Activated CD4-positive, alpha-beta T cell treated with anti-CD3 and anti-CD28 coated beads for 48 hours (primary cell): ENCODE measurements at places on chromosomes 12 and 14.

- no peak for DNase-seq
Measured at GRCh38 chr14:75879031-75879430, 102.8 kb downstream of the TGFB3 start.

DNA sequence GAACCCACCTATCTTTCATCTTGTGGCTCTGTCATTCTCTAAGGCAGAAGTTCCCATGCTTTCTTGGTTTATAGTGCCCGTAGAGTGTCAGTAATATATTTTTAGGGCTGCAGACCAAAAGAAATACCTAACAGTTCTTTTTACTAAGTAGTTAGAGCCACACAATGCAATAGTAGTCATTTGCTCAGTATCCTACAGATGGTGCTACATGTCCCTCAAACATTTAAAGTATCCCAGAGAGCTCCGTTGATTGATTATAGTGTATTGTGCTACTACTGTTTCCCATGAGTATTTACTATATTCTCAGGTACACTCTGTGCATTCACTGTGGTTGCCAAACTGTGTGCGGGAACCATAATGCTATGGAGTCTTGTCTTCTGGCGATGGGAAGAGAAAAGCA lies 4.7 kb upstream of the PLBD1 start:
- no peak for DNase-seq

DNA sequence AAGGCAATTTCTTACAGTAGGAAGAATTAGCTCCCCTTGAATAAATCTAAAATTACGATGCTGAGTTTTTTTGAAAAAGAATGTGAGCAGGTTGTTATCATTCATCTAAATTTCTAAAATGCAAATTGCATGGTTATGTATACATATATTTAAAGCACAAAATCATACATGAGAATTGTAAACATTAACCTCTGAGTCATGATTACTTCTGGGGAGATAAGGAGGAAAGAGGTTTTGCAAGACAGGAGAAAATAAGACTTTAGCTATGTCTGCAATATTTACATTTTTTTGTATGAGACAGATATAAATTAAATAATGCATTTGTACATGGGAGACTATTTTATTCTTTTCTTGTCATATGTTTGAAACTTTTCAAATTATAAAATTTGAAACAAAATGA lies 72.2 kb downstream of the TSPAN8 start:
- DNase-seq: no peak

DNA sequence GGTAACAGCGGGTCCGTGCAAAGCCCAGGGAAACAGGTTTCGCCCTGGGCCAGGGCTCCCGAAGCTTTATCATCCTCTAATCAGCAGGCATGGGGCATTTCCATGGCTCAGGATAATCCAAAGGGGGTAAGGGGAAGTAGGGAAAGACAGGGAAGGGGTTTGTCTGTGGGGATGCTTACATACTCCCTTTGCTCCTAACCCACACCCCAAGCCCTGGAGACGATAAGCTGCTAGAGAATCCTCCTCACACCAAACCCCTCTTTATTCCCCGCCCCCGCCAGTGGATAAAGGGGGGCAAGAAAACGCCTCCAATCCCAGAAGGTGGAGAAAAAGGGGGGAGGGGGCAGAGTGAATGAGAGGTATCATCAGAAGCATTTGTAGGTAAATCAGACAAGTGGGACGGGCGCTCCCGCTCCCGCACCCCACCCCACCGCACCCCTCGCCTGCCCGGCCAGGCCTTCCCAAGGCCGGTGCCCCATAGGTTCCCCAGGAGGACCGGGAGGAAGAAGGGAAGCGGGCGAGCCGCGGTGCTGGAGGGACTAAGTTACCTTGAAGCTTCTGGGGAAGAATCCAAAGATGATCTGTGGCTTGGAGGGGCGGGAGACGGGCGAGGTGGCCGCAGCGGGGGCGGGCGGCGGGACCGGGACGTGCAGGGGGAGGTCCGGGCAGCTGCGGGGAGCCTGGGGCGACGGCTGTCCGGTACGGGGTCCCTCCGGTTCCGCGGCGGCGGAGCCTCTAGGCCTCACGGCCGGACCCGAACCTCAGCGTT lies 762 bp downstream of the PPP2R5E start:
- peak; percentile 15 for DNase-seq

DNA sequence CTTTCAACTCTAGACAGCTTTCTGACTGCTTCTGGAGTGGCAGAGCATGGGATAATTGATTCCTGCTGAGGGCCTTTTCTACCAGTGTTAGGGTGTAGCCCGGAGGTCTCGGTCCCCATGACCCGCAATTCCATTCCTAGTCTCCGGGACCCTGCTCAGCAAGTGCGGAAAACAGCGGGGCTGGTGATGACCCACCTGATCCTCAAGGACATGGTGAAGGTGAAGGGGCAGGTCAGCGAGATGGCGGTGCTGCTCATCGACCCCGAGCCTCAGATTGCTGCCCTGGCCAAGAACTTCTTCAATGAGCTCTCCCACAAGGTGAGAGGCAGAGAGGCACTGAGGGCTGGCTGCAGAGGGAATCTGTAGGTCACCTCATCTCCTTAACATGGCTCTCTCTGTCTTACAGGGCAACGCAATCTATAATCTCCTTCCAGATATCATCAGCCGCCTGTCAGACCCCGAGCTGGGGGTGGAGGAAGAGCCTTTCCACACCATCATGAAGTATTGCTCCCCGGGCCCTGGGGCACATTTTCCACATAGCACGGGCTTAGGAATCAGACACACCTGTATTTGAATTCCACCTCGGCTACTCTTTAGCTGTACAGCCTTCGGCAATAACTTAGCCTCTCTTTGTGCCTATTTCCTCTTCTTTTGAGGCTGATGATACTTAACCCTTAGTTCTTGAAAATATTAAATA lies 5.6 kb upstream of the GAPDH start:
- DNase-seq: no peak

GRCh38 chr12:7096979-7097378 lies 4.7 kb upstream of the C1R start:
- DNase-seq: no peak

DNA sequence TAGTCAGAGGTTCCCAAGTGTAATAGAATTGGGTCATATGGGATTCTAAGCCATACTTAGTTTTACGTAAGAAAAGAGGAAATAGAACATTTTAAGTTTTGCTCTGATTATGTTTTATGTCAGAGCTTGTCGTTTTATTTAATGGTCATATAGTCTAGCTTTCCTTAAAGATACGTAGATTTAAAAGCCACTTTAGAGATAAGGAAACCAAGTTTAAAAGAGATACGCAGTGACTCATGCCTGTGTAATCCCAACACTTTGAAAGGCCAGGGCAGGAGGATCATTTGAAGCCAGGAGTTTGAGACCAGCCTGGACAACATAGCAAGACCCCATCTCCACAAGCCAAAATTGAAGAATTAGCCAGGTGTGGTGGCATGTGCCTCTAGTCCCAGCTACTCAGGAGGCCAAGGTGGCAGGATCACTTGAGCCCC lies 19.5 kb downstream of the MAPK1IP1L start:
- no peak for DNase-seq

- DNase-seq: no peak
Measured at GRCh38 chr12:115914122-115914521, 363.4 kb downstream of the MED13L start.

DNA sequence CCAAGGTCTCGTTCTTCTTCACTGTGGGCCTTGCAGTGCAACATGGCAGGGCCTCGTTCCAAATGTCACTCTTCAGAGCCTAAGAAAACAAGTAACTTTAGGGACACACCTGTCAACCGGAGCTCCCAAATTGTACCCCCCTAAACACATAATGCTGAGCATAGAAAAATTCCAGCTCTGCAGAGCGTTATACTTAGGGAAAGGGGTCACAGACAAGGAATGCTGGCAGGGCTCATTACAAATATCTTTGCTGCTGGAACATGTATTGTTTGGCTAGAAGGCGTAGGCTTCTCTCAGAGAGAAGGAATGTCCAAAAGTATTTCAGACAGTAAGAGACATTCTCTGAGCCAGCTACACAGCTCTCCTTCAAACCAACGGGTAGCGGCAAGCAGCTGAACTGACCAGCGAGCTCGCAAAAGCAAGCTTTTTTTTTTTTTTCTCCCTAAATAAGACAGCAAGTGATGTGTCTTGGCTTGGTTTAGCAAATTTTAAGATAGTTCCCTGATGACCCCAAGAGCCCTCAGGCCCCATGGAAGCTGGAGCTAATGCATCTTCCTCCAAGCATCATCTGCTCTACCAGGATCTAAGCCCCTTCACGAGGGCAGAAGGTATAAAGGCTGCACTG lies 24.5 kb downstream of the SSH1 start:
- DNase-seq: no peak

DNA sequence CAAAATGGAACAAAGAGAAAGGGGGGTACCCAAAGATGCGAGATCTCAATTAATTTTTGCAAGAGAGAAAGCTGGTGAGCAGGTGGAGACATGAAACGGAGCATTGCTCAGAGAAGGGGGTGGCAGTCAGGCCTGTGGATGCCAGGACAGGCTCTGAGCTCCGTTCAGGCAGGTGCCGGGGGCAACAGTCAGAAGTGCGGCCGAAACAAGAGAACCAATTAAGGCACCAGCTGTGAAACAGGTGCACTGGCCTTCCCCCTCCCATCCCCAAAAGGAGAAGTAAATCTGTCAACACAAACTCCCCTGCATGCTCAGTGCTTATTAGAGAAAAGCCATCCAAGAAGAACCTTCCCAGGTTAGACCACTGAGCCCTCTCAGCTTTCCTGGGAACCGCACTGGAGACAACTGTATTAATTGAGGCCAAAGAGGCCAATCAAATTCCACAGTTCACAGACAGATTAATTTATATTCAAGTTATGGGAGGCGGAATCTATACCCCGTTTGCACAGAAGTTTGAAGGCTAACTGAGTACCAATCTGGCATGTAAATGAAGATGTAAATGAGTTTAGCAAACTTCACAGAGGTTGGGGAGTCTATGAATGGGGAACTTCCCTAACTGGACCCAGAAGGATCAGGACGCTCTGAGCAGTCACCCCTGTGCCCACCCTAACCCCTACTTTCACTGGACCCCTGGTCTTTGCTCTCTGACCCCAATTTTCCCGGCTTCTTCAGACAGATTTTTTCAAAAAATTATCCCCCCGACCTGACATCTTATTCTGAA lies 20.9 kb downstream of the OAS2 start:
- DNase-seq: no peak

DNA sequence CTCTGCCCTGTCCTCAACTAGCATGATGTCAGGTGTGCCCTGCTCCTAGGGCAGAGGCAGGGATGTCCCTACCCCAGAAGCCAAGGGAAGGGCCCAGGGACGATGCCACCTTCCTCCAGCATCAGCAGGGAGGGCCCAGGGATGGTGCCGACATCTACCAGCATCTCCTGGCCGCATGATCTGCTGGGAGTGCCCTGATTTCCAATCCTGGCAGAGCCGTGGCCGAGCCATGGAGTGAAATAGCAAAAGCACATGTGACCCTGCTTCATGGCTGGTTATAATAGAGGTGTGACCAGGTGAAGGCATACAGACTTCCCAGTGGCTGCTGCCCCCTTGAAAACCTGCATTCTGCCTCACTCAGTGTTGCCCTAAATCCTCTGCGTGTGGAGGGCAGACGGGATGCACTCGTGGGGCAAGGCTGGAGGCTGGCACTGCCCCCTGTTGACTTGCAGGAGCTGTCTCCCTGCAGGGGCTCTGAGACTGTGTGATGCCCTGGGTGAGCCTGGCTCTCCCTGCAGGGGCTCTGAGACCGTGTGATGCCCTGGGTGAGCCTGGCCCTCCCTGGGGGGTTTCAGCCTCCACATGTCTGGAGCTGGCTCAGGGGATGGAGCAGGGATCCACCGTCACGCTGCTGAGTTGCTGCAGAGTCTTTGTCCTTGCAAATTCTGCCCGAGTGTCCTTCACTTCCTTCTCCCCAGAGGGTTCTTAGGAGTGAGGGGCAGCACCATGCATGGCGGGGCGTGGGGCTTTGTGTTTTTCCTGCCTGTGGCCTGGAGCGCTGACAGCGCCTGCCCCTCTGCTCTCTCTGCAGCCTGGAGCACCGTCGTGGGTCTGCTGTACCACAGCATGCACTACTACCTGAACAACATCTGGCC lies 51.7 kb downstream of the ADGRD1 start:
- no peak for DNase-seq

- no peak for DNase-seq
Measured at GRCh38 chr12:52148464-52149181, 43.2 kb downstream of the KRT80 start.

GRCh38 chr14:26702721-26703230 lies 104.9 kb upstream of the NOVA1 start:
- no peak for DNase-seq

GRCh38 chr14:69919815-69920214 lies 40.6 kb downstream of the SMOC1 start:
- no peak for DNase-seq

DNA sequence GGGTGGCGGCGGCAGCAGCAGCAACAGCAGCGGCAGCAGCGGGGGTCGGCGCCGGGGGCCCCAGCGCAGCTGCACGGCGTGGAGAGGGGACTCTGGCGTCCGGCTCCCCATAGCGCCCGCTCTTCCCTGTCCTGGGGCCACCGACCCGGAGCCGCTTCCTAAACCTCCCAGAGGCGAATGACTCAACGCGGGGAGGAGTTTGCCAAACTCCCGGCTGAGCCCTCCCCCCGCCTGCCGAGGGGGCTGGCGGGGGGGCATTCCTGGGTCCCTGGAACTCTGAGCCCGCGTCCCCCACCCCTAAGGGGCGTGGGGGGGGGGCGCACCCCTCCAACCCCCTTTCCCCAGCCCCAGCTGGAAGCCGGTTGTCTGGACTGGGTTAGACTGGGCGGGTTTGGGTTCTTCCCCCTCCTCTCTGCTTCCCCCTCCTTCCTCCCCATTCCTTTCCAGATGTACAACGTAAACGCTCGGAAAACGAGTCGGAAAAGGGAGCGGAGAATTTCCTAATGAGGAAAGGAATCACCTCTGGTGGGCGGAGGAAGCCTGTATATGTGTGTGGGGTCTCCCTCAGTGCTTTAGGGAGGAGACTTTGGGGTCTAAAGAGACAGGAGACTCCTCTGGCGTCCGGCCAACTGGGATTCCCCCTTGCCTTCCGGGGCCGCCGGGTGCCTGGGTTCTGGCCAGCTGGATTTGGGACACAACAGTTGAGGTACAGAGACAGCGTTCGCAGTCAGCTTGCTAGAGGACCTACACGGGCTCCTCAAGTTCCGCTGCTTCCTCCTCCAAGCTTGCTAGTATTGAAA lies at the start of gene ITGA5:
Gene ITGA5 (minus strand): TSS at position 179 of the 800 bp plus-strand sequence. CDS start 68 bp downstream, at position 111.
- DNase-seq: peak; percentile 53

GRCh38 chr12:108982621-108983219 lies 38.1 kb downstream of the SVOP start:
- DNase-seq: no peak

DNA sequence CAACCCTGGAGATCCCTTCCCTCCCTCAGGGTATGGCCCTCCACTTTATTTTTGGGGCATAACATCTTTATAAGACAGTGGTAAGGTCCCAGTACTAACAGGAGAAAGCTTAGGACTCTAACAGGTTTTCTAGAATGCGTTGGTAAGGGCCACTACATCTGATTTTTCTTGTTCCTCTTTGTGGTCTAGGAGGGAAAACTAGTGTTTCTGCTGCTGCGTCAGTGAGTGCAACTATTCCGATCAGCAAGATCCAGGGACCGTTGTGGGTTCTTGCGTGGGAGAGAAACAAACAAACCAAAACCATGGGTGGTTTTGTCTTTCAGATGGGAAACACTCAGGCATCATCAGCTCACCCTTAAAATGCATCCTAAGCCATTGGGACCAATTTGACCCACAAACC lies 123.6 kb upstream of the SLC16A7 start:
- no peak for DNase-seq
